ENCODE measurements at places on chromosomes 1 and 21.

GRCh38 chr21:37415939-37416338 is 49.4 kb downstream of the DYRK1A start:
- DNase-seq: no peak

- DNase-seq: no peak
These were observed 126.5 kb downstream of the MATN1 start for GRCh38 chr1:30596891-30597290.

GRCh38 chr21:37751268-37751975 is 164.8 kb downstream of the KCNJ6 start:
- no peak for DNase-seq

DNA sequence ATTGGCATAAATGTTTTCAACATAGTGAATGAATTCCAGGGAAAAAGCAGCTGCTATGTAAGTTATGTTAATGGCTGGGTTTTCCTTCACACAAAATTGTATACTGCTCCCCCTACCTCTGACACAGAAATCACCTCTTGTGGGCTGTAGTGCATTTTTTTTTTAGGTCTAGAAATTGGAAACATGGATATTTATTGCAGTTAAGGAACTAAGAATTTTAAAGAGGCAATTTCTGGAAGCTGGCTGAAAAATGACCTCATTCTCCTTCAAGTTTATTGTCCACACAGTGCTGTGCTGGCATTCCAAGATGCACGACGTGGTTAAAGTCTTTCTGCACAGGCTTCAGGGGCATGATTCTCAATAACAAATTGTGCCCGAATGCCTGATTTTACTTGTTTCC is 1424.2 kb downstream of the MRPL39 start:
- DNase-seq: no peak

GRCh38 chr1:229006121-229006870 is 264.6 kb upstream of the RAB4A start:
- no peak for DNase-seq

- no peak for DNase-seq
These were observed 22.4 kb downstream of the PEX14 start for GRCh38 chr1:10497109-10497508.

- DNase-seq: no peak
These were observed 33.5 kb downstream of the PROX1 start for GRCh38 chr1:214021321-214021720.

GRCh38 chr1:22539510-22540118 is 23.7 kb upstream of the EPHA8 start:
- no peak for DNase-seq

- no peak for DNase-seq
These were observed 5.7 kb upstream of the IVL start for GRCh38 chr1:152902636-152903035.

DNA sequence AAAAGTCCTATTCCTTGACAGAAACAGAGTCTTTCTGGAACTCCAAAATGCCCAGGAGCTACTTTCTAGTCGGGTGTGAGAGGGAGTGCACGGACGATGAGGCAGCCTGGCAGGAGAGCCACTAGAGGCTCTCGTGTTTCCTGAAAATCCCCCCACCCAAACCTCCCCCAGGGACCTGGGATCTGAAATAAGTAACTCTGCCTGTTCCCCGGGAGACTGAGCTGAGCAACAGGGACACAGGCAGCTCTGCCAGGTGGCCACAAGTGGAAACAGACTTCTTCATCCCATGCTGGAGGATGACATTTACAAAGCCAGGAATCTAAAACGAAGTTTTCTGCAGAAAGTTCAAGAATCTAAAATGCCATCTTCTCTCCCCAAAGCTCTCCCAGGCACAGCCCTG is 77.1 kb downstream of the ITPKB start:
- no peak for DNase-seq

- no peak for DNase-seq
These were observed 3.7 kb downstream of the CYB561D1 start for GRCh38 chr1:109497449-109498160.

GRCh38 chr21:16201718-16202117 is 471.9 kb downstream of the USP25 start:
- DNase-seq: no peak

DNA sequence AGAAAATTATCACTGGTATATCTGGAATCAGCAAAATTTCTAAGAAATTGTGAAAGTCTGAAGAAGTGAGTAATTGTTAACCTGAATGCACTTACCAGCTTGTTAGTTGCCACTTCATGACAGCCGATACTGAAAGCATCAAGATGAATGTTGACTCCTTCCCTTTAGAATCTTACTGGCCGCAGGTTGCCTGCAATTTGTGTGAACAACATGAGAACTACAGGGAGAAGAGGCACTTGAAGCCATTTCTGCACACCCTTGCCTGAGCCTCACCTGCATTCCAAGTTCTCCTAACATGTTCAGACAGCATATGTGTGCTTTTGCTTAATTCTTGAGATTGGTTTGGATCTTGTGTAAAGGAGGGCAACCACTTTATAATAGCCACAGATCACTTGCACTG is 59.2 kb upstream of the SSX2IP start:
- no peak for DNase-seq

DNA sequence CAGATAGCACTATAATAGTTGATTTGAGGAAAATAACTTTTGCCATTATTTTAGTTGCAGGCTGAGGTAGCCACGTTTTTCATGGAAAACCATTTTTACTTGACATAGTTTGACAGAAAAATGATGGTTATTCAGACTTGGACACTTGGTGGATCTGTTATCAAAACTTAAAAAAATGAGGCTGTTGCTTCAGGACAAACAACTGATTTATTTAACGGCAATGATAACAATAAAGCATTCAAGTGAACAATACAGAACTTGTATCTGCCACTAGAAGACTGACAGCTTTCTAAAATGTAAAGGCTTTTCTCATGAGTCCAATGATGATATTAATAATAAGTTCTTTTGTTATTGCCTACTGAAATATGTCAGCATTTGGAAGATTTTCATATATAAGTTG is 322.9 kb downstream of the BRINP3 start:
- DNase-seq: no peak

Data from NCI-H1105 (cell line).